ENCODE measurements at places on chromosomes 6 and 20.

DNA sequence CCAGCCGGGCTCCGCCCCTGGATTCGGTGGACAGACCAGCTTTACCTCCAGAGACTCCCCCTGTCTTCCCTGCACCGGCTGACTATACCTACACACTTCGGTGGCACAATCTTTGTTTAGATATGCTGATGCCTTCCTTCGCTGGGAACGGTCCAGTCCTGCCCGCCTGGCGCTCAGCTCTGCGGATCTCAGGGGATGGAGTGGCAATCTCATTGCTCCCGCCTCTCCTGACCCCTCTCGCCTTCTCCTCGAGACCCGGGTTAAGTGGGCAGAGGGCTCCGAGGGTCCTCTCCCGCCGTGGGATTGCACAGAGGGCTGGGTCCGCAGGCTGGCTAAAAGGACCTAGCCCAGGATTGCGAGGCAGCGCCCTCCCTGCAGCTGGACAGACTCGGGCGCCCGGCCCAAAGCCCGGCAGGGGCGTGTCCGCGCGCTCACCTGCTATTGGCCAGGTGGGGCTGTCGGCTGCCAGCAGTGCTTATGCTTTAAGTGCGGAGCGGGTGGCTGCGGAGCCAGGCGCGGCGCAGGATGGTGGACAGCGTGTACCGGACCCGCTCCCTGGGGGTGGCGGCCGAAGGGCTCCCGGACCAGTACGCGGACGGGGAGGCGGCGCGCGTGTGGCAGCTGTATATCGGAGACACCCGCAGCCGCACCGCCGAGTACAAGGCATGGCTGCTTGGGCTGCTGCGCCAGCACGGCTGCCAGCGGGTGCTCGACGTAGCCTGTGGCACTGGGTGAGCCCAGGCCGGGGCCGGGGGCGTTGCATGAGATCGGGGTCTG lies at the start of gene GNMT:
TSS of gene GNMT (plus strand) at position 512 of the 777 bp plus-strand sequence. CDS start at position 526, 14 bp downstream.
- DNase-seq = no peak

DNA sequence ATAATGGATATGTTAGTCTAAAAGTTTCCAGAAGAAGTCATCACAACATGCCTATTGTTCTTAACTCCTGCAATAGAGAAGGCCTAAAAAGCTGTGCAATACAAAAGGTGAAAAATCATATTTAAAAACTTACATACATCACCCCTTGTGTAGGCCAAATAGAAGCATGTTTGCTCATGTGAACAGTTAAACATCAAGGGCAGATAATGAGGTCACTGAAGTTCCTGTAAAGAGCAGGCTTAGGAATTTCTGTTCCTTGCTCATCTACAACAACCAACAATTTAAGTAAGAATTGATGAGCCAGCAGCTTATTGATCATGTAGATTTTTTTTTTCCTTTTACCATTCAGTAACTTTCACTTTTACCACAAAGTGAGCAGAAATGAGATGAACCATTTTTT lies 7.5 kb upstream of the NUP153 start:
- DNase-seq = no peak

- no peak for DNase-seq
Observed at GRCh38 chr6:137925141-137925698, 58.2 kb downstream of the TNFAIP3 start.

GRCh38 chr6:42403421-42403820 lies 48.3 kb downstream of the TRERF1 start:
- DNase-seq = no peak

GRCh38 chr6:140711019-140711613 lies 1336.7 kb upstream of the CITED2 start:
- no peak for DNase-seq
